ENCODE measurements at places on chromosomes 3 and 15. TPM values are rescaled to one million over a fixed set of nuclear protein-coding genes. Genes with fewer than 3 reads are reported as not detected.

- DNase-seq = no peak
Observed at GRCh38 chr3:168858327-168858726, 762.6 kb upstream of the GOLIM4 start.

DNA sequence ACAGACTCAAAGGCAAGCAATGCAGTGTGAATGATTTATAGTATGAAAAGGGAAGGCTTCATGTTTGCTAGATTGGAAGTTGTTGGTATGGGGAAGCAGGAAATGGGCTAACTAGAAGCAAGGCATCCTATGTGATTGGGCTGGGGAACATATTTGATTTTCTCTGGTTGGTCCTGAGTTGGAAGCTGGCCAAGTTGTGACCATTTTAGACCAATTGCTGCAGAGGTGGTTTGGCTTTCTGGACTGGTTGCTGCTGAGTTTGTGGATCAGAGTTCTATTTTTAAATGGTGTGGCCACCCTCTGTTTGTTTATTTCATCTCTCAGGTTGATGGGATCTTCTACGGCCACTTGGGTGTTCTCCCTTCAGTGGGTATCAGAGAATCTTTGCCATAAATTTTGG is 39.7 kb downstream of the NUDT16 start:
- no peak for DNase-seq

DNA sequence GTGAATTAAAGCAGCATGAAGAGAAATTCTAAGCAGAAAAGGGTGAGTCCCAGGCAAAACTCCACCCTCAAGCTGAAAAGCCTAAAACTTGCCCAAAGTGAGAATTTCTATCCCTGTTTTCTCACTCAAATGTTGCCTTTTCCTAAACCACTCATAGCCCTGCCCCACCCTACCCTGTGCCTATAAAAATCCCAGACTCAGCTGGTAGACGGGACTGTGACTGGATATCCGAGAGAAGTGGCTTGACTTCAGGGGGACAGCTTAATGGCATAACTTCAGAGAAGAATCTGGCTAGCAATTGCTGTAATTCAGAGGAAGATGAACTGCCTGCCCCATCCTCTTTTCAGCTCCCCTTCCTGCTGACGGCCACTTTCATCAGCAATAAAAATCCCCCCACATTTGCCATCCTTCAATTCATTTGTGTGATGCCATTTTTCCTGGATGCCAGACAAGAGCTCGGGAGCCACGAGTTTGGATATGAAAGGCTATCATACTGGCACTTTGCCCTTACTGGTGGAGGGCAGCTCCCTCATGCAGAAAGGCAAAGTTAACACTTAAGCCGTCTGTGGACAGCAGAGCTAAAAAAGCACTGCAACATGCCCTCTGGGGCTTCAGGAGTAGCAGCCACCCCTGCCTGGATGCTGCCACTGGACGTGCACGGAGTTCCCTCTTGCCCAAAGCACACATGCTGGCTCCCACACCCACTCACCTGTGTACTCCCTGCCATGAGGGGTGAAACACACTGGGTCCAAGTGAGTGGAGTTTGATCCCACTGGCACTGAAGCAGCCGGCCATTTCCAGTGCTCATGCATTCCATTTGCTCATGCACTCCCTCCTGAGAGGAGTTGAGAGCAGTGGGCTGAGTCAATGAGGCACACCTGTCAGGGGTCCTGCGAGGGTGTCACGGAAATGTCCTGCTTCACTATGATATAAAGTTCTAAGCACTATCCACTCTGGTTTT is 670.6 kb downstream of the PLOD2 start:
- DNase-seq = no peak

- DNase-seq = no peak
Observed at GRCh38 chr3:49882166-49882565, 12.5 kb upstream of the CAMKV start.

- DNase-seq = no peak
Observed at GRCh38 chr3:63970631-63971475, 52.4 kb downstream of the PSMD6 start.

DNA sequence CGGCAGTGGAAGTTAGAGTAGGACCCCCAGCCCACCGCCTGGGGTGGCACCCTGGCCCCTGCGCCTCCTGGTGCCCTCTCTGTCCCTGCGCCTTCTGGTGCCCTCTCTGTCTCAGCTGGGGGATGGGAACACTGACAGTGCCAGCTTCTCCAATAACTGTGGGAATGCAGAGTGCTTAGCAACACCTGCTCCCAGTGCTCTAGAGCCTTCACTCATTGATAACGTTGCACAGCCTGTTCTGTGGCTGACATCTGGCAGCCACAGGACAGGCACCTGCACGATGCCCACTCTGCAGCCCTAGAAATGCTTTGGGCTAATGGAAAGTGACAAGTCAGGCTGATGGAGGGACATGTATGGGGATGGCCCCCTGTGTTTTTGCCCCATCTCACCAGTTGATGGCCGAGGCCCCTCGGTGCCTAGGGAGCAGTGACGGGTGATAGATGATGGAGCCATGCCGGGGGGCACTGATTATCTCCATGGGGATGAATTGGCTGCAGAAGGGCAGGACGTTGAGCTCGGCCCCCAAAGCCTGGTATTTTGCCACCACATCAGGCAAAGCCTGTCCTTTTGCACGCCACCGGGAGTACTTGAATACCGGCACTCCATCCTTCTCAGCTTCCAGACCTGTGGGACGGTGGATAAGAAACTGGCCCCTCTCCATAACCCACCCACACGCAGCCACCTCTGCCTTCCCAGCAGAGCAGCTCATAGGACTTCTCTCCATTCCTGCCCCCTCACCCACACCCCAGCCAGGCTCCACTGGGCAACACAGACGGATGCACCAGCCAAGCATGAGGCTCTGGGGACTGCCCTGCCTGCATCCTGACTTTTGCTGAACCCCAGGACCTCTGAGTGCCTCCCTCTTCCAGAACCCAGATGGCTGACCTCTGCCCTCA is 22.1 kb downstream of the ALDH1L1 start:
- no peak for DNase-seq

DNA sequence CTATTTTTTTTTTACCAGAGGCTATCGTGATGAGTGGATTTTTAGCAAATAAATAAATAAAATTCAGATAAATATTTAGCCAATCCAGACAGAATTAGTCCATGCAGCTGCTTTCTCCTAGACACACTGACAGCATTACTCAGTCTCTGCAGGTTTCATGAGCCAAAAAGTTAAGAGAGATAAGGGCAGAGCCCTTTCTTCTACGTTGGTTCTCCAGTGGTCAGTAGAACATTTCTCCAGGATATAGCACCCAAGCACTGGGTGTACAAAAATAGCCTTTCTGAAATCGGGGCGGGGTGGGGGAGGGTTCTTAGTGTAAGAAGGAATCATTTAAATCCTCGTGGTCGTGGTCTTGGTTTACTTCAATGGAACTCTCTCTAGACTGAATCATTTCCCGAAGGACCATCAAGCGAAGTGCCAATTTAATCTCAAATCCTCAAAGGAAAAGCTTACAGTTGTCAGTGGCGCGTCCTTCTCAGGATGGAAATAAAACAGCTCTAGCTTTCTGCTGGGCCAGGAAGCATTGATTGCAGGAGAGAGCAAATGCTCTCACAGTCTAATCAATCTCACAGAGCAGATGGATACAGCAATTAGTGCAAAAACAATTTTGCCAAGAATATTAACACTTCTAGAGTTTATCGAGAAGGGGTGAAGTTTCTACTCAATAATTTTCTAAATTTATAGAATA is 86.2 kb downstream of the SATB1 start:
- no peak for DNase-seq

GRCh38 chr3:16516695-16517481 is 3.4 kb upstream of the RFTN1 start:
- no peak for DNase-seq

- DNase-seq = no peak
Observed at GRCh38 chr3:5442786-5443138, 255.3 kb downstream of the EDEM1 start.

GRCh38 chr3:101878589-101878988 is 29.3 kb downstream of the NFKBIZ start:
- DNase-seq = no peak

DNA sequence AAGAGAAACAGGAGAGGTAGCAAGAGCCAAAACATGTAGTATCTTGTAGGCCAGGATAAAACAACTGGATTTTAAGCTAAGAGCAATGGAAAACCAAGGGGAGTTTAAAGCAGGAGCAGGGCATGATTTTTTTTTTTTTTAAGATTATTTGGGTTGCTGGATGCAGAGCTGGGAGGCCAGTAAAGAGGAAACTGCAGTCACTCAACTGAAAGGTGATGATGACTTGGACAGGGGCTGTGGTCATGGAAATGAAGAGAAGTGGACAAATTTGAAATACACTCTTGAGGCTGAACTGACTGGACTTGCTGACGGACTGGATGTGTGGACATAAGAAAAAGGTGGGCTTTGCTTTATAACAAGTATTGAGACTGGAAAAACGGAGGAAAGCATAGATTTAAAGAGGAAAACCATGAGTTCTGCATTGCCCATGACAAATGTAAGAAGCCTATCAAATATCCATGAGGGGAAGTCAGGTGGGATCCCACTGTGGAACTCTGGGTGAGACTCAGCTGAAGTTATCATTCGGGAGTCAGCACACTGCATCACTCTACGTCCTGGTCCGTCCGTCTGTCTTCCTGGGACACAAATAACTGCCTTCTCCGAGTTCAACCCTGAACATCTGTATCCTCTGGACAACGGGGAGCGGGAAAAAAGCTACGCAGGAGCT is 688 bp downstream of the XPC start:
- DNase-seq = no peak

DNA sequence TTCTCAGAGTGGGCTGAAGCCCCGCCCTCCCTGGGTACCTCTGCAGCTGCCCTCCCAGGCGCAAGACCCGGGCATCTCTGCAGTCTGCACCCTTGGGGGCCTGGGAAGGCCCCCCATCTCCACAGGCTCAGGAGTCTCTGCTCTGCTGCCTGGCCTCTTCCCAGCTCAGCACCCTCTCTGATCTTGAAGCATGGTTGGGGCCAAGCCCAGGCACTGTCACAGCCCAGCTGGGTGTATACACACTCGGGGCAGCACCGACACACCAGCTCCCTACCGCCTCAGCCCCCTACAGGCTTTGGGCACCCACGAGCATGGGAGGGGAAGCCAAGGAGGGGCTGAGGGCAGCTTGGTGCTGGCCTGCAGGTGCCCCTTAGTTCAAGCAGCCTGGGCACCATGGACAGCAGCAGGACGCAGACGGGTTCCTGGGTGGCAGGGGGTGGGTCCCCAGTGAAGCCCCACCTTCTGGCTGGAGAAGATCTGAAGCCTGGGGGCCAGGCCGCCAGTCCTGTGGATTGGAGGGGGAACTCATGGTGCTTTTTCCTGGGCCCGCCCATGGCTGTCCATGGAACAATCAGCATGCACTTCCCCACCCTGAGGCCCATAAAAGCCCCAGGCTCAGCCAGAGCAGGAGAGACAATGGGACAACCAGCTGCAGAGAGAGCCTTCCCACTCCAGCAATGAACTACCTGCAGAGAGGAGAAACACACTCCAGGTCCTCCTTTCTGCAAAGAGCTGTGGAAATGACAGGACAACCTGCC is 170.6 kb downstream of the TJP1 start:
- DNase-seq = no peak

- DNase-seq = peak; percentile 84
Observed at GRCh38 chr3:10194328-10195071, 29.8 kb downstream of the IRAK2 start.

DNA sequence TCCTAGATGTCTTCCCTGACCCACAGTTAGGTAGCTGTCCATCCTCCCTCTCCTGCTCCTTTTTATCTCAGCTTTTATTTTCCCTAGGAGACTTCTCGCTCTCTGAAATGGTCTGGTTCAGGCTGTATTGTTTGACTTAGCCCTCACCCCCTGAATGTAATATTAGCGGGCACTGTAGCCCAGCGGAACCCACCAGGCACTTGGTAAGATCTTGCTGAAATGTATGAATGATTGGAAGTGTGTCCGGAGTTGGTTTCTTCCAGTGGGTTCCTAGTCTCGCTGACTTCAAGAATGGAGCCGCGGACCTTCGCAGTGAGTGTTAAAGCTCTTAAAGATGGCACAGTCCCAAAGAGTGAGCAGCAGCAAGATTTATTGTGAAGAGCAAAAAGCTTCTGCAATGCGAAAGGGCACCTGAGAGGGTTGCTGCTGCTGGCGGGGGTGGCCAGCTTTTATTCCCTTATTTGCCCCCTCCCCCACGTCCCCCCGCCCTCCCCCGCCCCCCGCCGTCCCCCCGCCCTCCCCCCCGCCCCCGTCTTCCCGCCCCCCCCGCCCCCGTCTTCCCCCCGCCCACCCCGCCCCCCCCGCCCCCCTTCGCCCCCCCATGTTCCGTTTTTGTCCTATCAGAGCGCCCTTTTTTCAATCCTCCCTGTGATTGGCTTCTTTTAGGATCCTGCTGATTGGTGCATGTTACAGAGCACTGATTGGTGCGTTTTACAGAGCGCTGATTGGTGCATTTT is 694 bp upstream of the EEFSEC start:
- DNase-seq = no peak

DNA sequence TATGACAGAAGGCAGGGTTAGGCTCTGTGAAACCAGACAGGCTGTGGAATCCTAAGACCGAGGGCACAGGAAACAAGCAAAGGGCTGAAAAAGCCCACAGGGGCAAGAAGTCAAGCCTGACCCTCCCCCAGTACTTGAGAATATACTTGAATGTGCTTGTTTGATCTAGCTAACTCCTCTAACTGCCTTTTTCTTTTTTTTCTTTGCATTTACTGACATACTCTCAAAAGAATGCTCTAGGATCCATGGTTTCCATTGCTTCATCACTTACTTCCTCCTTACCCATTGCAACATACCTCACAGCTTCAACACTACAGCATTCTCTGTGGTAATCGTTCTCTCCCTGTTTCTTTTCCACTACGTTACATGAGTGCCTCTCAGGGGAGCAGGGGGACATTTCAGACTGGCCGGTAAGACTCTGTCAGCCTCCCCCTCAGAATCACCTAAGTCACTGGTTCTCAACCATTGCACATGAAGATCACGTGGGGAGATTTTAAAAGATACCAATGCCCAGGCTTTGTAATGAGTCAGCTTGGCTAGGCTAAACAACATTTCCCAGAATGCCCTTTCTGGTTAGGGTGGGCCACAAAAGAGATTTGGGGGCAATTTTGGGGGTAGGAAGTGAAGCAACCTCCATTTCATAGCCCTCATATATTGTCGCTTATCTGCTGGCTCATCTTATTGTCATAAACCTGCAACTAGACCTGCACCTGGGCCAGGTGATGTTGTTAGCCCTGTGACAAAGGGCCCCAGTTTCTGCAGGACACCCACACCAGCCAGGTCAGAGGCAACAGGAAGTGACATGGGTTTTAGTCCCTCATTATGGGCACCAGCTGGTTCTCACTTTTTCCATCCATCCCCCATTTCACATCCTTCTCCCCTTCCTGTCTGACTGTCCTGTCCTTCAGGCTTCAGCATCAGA is 24.6 kb upstream of the RSL24D1 start:
- DNase-seq = no peak

Gene LMOD3
- total RNA-seq = 0.12 TPM

Gene RPL35A
- 745 TPM for total RNA-seq

Gene MYL3
- 1.8 TPM for total RNA-seq

Gene SOX14
- not detected for total RNA-seq

Gene HRG
- not detected for total RNA-seq

Gene SEMA6D
- 22.7 TPM for total RNA-seq

Gene GOLGA8N
- total RNA-seq = 18.1 TPM

Gene AP3S2
- total RNA-seq = 33.2 TPM

Gene AHSG
- not detected for total RNA-seq

Gene GLDN
- total RNA-seq = 49.2 TPM

Measured in aorta (tissue), 5 donors.